Stimulated activated CD4-positive, alpha-beta T cell treated with anti-CD3 and anti-CD28 coated beads, Interleukin-2, amount 100 ng/mL, for 48 hours (primary cell): ENCODE measurements at places on chromosomes 2 and 18.
A peak's percentile ranks its signal among the peaks of the same experiment; 100 is the strongest.

GRCh38 chr2:1659951-1660565 lies 84.3 kb downstream of the PXDN start:
- DNase-seq, result no peak

- DNase-seq, result no peak
These were observed 439.1 kb downstream of the TSN start for GRCh38 chr2:122194546-122194945.

DNA sequence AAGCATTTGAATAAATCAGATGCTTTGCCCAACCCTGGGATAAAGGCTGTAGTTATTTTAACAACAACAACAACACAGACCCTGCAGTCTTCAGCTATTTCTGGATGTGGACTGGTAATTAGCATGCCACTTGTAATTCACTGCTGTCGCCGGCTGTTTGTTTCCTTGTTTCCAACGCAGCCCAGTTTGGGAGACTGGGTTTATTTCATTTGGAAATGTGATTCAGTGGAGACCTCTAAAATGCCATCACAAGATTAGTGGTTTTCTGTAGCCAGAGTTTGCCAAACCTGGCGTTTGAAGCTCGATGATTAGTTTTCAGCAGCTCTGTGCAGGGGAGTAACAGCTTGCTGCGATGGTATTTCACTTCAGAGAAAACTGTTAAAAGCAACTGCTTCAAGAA lies 83.5 kb downstream of the LDLRAD4 start:
- no peak for DNase-seq

- no peak for DNase-seq
These were observed 247.4 kb upstream of the COL3A1 start for GRCh38 chr2:188726626-188727247.

DNA sequence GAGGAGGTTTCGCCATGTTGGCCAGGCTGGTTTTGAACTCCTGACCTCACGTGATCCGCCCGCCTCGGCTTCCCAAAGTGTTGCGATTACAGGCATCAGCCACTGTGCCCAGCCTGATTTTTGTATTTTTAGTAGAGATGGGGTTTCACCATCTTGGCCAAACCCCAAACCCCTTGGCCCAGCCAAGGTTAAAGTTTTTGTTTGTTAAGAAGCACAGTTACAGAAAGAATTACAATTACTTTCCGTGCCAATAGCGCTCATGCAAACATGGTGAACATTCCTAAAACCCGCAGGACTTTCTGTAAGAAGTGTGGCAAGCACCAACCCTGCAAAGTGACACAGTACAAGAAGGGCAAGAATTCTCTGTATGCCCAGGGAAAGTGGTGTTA lies 26.1 kb downstream of the ITSN2 start:
- DNase-seq, result no peak

DNA sequence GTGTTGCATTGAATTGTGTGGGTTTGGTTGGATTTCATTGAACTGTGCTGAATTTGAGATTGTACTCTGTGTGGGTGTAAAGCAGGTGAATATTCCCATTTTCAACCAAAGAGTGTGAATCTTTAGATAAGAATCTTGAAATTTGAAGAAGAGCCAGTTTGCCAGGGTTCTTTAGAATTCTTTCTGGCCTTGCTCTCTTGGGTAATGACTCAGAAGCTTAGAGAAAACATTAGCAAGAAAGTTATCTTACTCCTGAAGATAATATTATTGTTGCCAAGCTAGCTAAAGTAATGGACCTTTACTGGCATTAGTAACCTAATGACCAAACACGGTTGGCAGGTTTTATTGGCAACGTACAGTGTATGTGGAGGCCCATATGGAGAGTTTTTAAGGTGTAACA lies 46.4 kb upstream of the SIX3 start:
- no peak for DNase-seq

GRCh38 chr2:169765523-169765922 lies 31.9 kb downstream of the KLHL23 start:
- DNase-seq, result no peak

DNA sequence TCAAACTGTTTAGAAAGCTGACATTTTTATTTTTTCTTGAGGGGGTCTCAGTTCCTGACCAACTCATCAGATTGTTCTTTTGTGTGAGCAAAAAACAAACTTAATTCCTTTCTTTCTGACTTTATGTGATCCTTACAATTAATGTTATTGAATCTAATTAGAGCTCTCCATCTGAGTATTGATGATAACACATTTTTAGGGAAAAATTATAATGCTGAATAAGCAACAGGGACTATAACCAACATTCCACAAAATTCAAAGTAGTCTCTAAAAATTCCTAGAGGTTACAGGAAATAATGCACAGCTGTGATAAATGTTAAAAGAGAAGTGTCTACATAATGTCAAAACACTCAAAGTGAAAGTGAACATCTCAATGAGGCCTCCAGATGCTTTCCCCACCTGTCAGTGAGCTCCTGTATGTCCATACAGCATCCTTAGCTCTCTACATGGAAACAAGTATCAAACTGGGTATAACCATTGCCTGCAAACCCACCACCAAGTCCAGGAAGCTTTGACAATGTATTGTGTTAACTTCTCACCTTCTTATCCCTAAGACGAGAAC lies 786.0 kb upstream of the SLC39A10 start:
- no peak for DNase-seq

- no peak for DNase-seq
These were observed 24.4 kb upstream of the ACKR3 start for GRCh38 chr2:236545248-236545658.

GRCh38 chr2:68251855-68252399 lies 405 bp downstream of the PPP3R1 start:
- DNase-seq, result peak; percentile 28

DNA sequence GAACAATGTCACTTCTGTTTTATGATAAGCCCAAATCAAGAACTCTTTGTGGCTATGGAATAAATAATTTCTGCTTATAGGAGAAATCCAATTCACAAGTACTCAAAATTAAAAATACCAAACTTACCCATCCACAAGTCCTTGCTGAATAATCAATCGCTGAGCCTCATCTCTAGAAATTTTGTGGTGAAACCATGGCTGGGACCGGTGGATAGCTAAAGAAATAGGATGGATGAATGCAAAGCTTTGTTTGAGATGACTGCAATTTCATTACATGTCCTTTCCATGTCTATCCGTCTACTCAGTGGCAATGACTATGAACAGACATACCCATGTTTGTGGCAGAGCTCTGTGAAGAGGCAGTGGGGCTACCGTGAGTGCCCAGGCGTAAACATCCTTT lies 124.4 kb downstream of the GRB14 start:
- no peak for DNase-seq

DNA sequence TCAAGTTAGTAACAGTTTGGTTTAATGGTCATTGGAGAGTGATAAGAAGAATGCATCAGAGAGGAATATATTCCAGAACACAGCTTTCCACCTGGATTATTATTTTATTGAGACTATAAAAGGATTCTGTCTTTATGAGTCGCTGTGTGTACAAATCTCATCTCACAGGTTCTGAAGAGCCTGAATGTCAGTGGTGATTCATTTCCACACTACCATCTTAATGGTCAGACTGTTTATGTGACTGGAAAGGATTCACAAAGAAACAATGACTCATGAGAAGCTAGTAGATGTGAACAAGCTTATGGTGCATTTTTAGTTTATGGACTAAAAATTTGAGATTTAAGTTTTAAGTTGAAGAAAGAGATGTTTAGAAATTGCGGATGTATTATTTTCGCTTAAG lies 685.4 kb upstream of the NRXN1 start:
- no peak for DNase-seq

DNA sequence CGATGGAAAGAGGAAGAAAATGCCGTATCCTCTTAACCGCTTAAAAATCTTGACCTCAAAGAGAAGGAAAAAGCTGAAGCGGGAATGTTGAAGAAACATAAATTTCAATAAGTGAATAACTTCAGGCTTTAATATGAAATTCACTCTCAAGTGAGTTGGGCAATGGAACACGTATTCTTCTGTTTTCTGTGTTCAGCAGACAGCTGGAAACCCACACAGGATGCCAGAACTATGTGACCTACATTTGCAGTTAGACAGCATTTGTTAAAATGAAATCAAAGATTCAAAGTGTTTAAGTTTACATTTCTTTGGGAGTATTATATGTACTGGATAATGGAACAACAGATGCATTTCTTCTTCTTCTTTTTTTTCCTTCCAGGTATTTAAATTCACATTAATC lies 80.5 kb upstream of the SPATS2L start:
- no peak for DNase-seq

DNA sequence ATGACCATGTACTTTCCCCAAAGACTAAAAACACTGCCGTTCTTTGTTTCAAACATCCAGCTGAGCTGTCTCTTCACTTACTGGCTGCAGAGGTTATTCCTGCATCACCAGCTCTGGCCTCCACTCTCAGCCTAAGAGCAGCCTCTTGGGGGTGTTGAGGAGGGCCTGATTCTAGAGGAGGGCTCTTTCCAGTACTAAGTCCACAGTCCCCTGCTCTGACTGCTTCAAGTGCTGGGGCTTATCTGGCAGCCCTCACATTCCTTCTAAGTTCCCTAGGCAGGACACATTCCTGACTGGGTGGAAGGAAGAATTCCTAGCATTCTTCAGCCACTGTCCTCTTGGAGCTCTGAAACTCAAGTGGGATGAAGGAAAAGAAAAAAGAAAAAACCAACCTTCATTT lies 32.9 kb upstream of the EHBP1 start:
- DNase-seq, result no peak

DNA sequence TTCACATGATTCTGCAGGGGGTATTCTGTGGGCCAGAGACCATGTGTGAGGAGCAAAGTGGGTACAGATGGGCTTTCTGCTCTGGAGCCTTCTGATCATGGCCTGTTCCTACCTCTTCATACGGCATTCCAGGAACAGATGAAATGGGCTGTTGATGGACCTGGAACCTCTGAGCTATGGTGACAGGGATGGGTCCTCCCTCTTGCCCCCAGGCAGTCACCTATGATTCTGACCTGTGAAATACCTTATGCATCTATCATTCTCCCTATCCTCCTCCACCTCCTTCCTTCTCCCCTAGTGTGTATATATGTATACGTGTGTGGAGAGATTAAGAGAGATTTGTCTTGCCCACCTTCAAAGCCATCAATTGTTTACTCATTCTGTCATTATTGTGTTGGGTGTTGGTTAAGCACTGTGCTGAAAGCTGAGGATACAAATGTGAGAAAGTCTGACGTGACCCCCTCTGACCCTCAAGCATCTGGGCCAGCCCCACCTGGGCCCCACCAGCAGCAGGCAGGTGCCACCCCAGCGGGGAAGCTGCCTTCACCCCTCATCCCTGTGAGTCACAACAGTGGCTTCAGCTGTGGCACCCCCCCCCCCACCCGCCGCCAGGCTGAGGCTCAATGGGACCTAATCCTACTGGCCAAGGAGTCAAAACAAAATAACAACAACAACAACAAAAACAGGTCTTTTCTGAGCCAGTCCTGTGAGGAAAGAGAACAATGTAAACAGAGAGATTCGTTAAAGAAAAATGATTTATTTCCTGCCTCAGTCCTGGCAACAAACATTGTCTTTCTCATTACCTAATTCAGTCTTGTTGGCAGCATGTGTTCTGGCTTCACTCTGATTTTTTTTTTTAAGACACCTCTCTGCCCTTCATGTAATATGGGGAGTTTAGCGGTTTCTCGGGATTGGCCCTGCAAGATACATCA lies 103.8 kb upstream of the CDC42EP3 start:
- no peak for DNase-seq

DNA sequence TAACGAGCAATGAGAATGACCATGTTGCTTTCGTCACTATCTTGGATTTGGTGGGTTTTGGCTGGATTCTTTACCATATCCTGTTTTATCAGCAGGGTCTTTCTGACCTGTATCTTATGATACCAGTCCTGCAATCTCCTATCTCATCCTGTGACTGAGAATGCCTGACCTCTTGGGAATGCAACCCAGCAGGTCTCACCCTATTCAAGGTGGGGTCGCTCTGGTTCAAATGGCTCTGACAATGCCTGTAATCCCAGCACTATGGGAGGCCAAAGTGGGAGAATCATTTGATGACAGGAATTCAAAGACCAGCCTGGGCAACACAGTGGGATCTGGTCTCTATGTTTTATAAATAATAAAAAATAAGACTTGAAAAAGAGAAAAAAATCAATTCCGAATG lies 173.5 kb downstream of the ACTR3 start:
- DNase-seq, result no peak

- DNase-seq, result no peak
These were observed 6.2 kb downstream of the MBD2 start for GRCh38 chr18:54218299-54218698.

- peak; percentile 51 for DNase-seq
These were observed 82.6 kb upstream of the TANK start for GRCh38 chr2:161077367-161078210.

DNA sequence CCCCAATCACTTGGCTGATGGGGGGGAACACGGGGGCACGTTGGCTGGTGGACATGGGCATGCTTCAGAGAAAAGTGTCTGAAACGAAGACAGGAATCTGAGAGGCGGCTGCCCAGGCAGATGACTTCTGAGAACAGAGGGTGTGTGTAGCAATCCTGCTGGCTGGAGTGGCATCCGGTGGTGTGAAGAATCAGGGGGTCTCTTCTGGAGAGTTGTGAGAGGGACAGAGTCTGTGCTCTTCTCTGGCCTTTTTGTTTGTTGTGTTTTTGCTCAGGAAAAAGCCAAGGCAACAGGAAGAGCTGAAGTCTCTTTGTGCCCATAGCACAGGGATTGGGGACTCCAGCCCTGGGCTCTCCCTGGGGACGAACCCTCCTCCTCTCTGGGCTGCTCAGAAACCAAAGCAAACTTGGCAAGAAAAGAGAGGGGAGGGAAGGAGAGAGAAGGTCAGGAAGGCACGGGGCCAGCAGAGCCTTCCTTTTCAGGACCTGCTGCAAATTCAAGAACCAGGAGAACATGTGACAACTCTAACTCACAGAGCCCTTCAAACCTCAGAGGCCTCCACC lies 97.0 kb upstream of the SMAD2 start:
- no peak for DNase-seq

DNA sequence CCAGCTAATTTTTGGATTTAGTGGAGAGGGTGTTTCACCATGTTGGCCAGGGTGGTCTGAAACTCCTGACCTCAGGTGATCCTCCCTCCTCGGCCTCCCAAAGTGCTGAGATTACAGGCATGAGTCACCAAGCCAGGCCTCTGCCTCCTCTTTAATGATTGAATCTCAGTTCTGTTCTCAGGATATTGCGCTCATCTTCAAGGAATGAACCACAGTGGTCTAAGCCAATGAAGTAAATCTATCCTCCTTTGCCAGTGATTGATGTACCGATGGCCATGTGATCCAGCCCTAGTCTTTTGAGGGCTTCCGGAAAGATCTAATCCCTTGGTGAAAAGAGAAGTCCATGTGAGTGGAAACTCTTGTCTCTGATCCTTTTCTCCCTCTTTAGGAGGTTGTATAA lies 48.6 kb downstream of the POLE4 start:
- no peak for DNase-seq

DNA sequence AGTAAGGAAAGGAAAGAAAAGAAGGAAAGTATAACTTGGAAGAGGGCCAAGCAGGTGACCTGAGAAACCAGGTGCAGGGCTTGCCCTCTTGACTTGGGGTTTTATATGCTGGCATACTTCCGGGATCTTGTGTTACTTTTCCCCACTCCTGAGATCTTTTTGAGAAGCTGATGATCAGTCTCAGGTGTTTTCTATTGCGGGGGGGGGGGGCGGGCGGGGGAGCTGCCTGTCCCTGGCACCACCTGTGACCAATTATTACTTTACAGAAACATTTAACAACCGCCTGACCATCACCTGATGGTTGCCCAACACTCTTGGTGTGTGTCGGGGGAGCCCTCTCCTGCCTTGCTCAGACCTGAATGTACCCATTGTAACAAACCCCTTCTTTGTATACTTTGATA lies 6.9 kb upstream of the CASP10 start:
- DNase-seq, result no peak
